SJCRH30 (cell line): ENCODE measurements at places on chromosomes 4 and X.

DNA sequence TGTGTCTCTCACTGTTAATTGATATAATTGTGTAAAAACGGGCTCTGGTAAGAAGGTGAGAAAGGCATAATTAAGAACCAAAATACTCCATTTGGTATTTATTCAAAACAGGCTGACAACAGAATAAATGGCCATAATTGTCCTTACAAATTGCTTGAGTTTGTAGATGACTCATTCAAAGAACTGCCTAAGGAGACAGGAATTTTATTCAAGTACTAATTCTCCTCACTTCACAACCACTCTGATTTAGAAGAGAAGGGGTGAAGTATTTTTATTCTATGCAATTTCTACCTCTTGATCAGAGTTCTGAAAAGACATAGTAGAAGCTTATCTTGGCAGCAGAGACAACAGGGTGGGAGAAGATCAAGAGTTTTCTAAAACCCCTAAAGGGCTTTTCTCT lies 43.1 kb downstream of the ATP11C start:
- no peak for DNase-seq

GRCh38 chr4:110211007-110211769 lies 12.8 kb upstream of the ELOVL6 start:
- no peak for DNase-seq

DNA sequence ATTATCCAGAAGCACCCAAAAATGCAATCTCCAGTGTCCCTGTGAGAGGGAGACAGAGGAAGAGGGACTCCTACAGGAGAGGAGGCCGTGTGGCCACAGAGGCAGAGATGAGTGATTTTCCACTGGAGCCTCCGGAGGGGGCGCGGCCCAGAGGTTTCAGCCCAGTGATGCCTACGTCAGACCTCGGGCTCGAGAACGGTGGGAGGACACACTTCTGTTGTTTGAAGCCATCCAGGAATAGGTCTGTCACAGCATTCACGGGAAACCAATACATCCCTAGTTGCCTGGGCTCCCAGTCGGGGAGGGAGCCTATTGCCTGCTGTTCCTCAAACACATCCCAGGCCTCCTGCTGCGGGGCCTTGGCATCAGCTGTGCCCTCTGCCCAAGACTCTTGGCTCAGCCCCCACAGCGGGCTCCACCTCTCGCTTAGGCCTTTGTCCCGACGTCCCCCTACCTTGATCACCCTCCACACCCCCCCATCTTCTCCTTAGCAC lies 39.2 kb upstream of the HMX1 start:
- DNase-seq, result no peak

- no peak for DNase-seq
Measured at GRCh38 chr4:52641854-52642563, 17.1 kb downstream of the USP46 start.

GRCh38 chr4:143381189-143382118 lies 44.8 kb downstream of the GAB1 start:
- peak; percentile 43 for DNase-seq

- DNase-seq, result no peak
Measured at GRCh38 chr4:103422467-103423219, 224.5 kb upstream of the CENPE start.

DNA sequence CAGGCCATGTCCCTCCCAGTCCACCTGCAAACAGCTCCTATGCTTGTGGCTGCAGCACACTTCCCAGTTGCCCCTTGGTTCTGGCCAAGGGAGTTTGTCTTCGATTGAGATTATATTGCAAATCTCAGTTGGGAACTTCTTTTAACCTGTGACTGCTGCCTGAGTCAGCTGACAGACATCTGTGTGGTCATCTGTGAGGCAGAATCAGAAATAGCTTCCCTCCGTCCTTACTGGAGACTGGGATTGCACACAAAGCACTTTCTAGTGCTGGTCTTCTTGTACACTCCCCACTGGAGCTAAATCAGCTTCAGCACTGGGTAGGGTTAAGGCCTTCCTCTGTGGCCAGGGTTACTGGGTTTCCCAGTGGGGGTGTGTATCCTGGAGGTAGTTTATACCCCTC lies 34.3 kb downstream of the ZNF330 start:
- DNase-seq, result no peak

- no peak for DNase-seq
Measured at GRCh38 chr4:119946359-119946758, 120.3 kb downstream of the MAD2L1 start.

GRCh38 chrX:153459986-153460385 lies 10.4 kb downstream of the HAUS7 start:
- peak; percentile 22 for DNase-seq

GRCh38 chrX:14013054-14013453 lies 16.6 kb downstream of the GEMIN8 start:
- no peak for DNase-seq

DNA sequence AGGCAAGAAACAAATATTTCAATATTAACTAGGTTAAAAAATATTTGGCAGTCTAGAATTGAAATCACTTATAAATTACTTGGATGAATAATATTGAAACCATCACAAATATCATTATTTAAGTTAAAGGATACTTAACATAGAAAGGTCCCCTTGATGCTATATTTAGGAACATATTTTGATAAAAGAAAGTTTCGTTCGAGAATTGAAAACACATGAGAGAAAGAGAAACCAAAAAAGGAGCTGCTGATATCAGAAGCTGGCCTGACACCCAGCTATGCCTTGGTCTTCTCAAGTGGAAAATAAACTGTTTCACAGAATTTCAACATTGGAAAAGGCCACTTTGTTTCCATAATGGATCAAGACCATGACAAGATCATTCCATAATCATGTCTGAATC lies 762.4 kb downstream of the DMD start:
- DNase-seq, result no peak

DNA sequence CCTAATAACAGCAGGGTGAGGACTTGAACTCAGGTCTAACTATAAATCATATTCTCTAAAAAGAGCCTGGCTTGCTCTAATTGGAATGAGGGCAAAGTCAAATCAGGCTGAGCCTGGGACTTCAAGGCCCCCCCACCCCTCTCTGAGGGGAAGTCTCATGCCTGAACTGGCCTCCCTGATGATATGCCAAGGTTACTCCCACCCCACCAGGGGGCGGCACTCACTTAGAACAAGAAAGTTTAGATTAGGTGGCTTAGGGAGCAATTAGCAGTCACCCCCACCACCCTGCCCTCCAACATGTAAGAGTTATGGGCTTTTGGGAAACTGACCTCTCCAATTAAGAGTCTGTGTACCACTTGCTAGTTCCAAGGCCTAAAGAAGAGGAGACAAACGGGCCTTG lies 2.7 kb downstream of the FOXO4 start:
- peak; percentile 84 for DNase-seq

GRCh38 chr4:2102045-2102883 lies 43.1 kb downstream of the NAT8L start:
- DNase-seq, result no peak

- no peak for DNase-seq
Measured at GRCh38 chr4:159293811-159294515, 191.1 kb downstream of the RAPGEF2 start.

DNA sequence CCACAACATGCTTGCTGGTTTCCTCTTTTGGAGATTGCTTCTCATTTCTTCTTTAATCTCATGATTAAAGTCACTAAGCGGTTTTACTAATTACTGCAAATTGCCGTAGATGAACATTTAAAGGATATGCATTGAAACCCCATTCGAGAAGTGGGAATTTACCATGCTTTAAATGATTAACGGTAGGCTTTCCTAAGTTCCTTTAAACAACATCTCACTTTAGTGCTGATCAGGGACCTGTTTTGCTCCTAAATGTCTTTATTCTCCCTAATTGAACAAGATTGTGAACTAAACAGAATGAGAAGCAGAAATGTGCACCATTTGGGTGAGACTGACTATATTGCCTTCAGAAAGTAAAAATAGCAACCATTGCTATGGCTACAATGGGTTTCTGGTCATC lies 430.3 kb downstream of the GALNTL6 start:
- DNase-seq, result no peak

DNA sequence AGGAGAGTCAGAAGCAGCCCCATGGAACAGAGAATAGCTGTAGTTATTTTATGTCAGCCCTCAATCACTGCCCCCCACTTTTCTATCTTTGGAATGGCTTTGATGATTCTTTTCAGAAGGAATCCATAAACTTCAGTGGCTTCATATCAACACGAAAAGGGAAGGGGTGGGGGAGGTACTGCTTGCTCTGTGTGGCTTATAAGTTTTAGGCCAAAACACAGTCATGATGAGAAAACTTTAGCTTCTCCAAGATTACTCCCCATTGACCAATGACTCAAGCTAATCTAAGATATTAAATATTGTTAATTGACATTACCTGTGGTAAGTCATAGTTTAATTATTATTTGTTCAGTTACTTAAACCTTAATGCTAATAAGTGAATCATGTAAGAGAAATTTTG lies 669.6 kb upstream of the FAM241A start:
- no peak for DNase-seq

GRCh38 chrX:55026143-55026542 lies 4.6 kb downstream of the ALAS2 start:
- DNase-seq, result no peak

DNA sequence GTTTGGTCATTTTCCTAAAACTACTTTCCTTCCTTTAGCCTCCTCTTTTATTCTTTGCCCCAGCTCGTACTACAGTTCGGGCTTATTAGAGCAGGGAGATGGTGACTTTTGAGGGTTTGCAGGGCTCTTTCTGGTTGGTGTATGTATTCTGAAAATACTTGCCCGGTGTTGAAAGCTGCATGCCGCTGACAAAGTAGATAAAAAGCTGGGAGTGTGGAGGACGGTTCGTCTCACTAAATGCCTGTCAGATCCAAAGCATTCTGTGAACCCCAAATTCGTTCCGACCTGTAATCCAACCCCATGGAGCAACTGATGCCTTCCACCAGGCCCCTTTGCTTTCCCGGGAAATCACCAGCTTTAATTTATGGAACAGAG lies 19.2 kb downstream of the TRIM2 start:
- DNase-seq, result no peak
